ENCODE measurements at places on chromosomes 4 and X.

DNA sequence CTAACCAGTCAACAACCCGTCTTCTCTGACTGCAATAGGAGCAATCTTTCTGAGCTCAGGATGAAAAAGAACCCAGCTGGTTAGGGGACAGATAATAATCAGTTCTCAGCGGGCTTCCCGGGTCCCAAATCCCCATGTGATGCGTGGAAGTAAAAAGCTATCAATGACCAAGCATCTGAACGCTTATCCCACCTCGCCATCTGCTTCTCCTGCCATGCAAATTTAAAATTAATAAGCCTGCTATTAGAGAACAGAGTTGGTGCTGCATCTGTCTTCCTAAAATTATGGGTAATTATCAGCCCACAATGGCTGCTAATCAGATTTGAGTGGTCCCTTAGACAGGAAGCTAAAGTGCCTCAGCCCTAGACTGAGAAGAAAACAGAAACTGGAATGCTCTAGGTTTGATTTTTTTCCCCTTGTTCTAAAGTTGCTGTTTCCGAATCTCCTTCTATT lies 37.5 kb downstream of the AFAP1 start:
- no peak for DNase-seq

DNA sequence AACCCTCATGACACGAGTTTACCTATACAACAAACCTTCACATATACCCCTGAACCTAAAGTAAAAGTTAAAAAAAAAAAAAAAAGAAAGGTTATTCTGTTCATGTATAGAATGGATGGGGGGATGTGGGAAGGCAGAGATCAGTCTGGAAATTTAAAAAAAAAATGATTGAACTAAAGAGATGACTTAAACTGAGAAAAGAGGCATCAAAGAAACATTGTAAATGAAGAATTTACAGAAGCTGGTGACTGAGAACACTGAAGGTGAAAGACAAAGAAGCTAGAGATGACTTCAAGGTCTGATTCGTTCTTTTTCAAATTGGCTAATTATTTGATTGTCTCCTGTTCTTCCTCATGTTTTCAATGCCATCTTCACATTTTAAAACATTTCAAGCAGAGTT lies 12.8 kb upstream of the ABCG2 start:
- no peak for DNase-seq

- no peak for DNase-seq
Observed at GRCh38 chrX:7147413-7147977, at the start of gene STS. STS (plus strand) TSS chrX:7147712; CDS start chrX:7253200, 105,488 bp downstream.

GRCh38 chr4:104491481-104492182 lies 3.1 kb downstream of the CXXC4 start:
- DNase-seq: no peak
